Activated CD8-positive, alpha-beta memory T cell treated with anti-CD3 and anti-CD28 coated beads for 1 hour (primary cell): ENCODE measurements at places on chromosomes 4 and X.

DNA sequence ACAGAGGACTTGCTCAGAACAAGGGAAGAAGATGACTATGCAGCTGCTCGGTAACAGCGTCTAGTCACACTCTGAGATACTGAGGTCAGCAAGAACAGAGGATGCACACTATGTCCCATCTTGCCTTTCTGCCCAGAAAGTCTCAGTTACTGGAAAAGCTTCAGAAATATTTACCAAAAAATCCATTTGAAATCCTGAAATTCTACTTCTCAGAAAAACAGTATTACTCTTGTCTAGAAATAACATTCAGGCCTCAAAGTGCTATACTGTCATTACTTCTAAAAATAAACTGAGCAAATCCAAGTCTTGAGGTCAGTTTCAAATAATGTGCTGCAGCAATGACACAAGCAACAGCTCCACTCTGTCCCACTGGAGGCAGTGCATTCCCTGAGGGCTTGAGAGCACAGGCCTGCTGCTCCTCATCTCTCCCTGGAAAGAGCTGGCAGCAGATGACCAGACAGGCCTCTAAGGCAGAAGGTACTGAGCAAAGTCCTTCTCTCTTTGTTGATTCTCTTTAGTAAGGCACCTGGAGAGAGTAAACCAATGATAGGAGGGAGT lies 76.9 kb downstream of the CAMK2D start:
- no peak for DNase-seq

DNA sequence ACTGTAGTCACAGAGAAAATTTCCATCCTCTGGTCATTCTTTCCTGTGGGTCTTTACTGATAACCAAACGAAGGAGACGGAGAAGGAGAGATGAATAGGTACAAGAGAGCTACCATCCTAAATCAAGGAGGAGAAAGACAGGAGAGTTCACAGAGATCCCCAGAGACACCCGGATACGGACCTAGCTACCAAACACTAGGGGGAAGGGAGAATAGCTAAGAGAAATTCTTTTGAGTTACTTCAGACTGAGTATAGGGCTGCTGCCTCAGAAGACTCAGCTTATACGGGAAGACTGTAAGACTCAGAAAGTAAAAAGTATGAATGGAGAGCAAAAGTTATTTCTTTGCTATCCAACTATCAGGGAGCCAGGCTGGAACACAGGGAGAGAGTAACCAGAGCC lies 572.1 kb downstream of the C4orf33 start:
- DNase-seq, result no peak

DNA sequence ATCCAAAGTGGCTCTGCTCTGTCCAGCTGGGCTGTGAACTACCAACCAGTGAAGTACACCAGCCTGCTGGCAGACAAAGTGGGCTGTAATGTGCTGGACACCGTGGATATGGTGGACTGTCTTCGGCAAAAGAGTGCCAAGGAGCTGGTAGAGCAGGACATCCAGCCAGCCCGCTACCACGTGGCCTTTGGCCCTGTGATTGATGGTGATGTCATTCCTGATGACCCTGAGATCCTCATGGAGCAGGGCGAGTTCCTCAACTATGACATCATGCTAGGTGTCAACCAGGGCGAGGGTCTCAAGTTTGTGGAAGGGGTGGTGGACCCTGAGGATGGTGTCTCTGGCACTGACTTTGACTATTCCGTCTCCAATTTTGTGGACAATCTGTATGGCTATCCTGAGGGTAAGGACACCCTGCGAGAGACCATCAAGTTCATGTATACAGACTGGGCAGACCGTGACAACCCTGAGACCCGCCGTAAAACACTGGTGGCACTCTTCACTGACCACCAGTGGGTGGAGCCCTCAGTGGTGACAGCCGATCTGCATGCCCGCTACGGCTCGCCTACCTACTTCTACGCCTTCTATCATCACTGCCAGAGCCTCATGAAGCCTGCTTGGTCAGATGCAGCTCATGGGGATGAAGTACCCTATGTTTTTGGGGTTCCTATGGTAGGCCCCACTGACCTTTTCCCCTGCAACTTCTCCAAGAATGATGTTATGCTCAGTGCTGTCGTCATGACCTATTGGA lies 22.6 kb downstream of the NLGN3 start:
- DNase-seq, result no peak

DNA sequence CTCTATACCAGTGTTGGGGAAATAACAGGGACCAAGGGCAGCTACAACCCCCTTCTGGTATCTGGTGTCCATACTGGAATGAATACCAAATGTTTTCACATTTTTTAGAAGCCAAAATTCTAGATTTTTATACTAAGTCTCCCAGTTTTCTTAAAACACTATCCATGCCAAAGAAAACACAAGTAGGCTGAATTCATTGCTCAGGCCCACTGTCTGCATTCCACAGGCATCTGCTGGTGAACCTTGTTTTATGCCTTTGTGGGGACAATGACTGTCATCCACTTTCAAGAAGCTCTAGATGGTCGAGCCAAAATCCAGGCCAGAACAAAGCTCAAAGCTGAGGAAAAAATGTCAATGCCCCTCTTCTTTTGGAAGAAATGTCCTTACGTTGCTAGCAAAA lies 213.4 kb upstream of the RASGEF1B start:
- DNase-seq, result no peak

GRCh38 chr4:140267576-140267975 lies 105.9 kb upstream of the SCOC start:
- no peak for DNase-seq

DNA sequence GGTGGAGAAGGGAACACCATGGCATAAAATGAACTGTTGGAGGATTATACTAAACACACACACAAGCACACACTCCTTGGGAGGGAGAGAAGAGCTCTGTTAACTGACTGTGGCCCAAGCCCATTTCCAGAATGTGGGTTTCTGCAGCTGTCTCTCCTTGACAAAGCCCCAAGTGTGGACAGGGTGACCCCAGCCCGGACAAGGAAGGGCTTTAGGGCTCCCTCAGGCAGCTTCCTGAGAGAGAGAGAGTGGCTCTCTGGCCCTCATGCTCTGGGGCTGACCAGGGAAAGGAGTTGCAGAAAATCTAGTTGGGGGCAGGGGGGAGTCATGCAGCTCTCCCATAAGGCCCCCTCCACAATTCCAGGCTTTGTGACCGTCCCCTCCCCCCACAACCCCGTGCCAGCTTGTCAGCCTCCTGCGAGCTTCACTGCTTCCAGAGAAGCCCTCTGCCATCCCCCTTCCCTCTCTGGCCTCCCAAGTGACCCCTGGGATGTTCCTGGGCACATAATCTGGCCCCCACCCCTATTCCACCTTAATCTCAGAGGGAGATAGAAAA lies 590 bp downstream of the ARHGEF9 start:
- DNase-seq, result no peak

GRCh38 chr4:2274320-2275043 lies 12.6 kb upstream of the MXD4 start:
- DNase-seq, result no peak

DNA sequence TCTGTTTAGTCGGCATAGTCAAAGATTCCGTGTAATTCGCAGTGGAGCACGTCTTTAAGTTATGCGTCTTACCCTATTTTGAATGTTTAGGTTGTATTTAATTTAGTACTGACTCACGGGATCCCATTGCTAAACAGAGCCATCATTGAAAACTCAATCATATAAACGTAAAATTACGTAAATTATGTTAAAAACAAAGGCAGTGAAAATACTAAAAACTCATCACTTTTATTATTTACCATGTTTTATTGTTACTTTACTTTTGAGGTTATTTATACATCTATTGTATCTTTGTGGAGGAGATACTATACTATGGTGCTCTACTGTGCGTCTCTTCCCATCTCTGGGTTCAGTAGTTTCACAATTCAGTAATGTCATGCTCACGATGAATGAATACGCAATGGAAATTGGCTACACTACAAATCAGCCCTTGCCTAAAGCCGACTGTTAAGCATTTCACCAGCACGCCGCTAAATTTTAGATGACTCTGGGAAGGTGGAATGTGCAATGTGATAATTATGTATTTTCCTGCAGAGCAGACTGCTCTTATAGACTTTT lies 944 bp downstream of the FUNDC2 start:
- DNase-seq, result no peak

DNA sequence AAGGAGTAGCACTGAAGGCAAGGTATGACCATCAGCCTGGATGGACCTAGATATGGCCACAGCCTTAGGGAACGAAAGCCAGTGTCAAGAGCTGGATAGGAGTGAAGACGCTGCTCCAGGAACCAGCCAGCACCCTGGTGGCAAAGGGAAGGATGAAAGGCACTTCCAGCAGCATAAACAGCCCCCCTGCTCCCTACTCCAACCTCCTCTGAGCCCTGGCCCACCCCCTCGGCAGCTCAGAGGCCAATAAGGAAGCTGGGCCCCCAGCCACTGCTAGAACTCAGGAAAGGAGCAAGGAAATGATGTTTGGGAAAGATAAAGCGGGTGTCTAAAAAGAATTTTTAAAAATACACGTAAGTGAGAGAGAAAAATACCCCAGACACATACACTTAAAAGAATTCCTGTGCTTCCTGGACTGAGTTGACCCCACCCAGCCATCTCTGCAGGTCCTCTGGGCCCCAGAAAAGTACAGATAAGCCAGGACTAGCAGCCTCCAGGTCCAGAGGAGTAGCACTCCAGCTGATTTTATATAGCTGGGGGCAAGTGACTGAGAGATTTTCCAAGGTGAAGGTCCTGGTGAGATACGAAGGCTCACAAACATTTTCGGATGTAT lies 170.4 kb downstream of the SHROOM4 start:
- no peak for DNase-seq

DNA sequence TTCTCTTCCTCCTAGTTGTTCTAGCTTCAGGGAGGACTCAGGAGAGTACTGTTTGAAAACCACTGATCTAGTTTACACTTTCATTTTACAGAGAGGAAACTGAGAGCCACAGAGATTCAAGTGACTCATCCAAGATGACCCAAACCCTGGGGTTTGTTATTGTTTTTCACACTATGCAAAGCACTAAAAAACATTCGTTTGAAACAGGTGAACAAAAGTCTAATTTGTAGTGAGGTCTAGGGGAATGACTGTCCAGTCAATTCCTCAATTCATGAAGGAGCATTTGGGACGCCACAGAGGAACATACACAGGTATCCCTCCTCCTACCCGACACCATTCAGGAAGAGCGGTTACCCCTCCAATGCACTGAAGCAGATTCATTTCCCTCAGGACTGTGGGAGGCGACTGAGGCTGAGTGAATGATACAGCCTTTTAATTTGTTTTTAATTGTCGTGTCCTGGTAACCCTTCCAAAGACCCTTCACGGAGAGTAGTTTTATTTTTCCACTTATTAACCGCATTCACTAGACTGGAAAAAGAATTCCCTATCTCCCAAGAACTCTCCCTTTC lies 30.3 kb downstream of the TLR10 start:
- no peak for DNase-seq

DNA sequence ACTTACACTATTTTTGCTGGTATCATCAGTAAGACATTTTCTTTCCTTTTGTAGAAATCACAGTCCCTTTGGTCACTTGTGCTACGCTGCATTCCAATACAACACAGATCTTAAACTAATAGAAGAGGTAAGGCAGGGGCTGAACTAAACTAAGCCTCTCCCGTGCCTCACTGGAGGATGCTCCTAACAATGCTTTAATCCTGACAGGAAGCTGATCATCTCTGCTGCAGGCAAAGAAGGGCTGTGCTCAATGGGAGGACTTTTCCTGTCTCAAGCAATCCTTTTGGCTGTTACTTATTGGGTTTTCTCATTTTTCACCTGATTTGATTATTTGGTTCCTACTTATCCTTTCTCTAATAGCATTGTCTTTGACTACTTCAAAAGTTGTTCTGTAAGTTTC lies 583.1 kb downstream of the INPP4B start:
- no peak for DNase-seq

- DNase-seq, result no peak
Measured at GRCh38 chr4:72451349-72451748, 117.7 kb downstream of the ADAMTS3 start.

DNA sequence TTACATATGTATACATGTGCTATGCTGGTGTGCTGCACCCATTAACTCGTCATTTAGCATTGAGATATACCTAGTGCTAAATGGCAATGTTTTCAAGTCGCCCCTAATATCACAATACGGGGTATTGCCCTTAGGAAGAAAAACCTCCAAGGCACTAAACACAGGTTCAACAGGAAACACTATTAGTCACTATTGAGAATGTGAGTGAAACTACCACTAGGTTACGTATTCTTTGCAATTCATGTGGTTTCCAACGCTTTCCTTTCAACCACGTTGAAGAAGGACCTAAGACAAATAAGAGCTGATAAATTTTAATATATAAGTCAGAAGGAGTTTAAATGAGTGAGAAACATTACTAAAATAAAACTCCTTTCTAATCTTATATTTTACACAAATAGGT lies 134.7 kb upstream of the SPANXN4 start:
- no peak for DNase-seq

GRCh38 chrX:23981222-23981621 lies 45.8 kb downstream of the KLHL15 start:
- no peak for DNase-seq

- DNase-seq, result no peak
Measured at GRCh38 chrX:65755786-65756185, 88.3 kb downstream of the MSN start.

DNA sequence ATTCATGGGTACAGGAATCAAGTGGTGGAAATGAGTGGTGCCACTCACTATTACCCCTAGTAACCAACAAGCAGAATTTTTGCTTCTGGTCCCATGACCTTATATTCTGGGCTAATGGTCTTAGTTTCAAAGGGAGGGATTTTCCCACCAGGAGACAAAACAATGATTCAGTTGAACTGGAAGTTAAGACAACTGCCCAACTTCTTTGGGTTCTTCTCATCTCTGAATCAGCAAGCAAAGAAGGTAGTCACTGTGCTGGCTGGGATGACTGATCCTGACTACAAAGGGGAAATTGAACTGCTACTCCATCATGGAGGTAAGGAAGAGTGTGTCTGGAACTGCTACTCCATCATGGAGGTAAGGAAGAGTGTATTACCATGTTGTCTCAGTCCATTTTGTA lies 87.2 kb downstream of the IL13RA2 start:
- DNase-seq, result no peak

DNA sequence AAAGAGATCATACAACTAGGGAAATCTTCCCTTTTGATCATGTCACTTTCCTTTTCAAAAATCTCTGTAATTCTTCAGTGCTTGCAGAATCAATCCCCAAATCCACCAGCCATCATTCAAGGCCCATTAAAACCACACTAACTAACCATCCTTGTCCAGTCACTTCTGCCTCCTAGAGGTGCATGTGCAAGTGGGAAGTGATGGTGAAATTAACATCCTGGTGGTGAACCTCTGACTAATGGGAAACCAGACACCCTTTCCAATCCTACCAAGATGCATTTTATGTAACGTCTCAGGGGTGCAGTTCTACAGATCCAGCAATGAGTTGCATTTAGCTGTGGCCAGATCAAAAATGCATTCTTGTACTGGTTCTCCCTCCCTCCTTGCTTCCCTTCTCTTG lies 341.8 kb downstream of the RAPGEF2 start:
- no peak for DNase-seq

- no peak for DNase-seq
Measured at GRCh38 chrX:3638280-3638873, 75.1 kb downstream of the PRKX start.

DNA sequence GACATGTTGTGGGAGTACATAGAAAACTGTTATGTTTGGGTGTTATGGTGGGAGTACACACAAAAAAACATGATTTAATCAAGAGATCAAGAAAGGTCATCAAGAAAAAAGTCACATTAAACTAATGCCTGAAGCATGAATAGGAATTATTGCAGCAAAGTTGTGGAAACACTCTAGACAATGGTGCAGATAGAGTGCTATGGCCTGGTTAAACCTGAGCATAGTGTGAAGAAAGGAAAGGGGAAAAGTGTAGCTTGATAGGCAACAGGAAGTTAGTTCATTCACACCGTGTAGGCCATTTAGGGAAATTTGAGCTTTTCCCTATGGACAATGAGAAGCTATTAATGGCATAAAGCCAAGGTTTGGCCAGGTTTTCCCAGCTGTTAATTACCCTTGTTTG lies 162.1 kb upstream of the EMCN start:
- DNase-seq, result no peak
